ENCODE measurements at places on chromosomes 11 and 22.

- DNase-seq: no peak
These were observed 82.2 kb downstream of the FLI1 start for GRCh38 chr11:128776069-128776423.

DNA sequence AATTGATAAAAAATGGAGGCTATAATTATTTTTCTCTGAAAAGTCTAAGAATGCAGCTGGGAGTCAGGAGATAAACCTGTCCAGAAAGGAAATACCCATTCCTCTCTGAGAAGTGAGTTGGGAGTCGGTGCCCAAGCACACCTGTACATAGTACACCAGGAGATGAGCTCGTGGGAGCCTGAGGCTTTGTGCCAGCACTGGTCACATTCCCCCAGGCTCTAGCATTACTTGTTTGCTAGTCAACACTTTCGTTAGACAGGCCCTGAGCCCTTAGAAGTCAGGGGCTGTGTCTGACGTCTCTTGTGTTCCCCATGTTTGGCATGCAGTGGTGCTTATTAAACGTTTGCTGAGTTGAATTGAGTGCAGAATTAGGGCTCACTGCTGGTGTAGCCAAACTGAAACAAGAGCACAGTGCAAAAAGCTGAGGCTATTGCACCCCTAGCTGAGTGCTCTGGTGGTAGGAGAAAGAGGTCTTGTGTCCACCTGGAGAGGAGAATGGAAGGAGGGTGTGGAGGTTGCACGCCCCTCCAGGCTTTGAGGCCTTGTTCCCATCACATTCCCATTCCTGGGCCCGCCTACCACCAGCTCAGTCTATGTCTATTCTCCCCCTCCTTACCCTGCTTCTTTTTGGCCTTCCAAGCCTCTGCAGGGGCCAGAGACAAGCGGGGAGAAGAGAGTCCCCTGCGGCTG, 6.8 kb downstream of the ROBO4 start:
- DNase-seq: no peak

GRCh38 chr11:46508360-46508759, 85.5 kb downstream of the AMBRA1 start:
- DNase-seq: no peak

DNA sequence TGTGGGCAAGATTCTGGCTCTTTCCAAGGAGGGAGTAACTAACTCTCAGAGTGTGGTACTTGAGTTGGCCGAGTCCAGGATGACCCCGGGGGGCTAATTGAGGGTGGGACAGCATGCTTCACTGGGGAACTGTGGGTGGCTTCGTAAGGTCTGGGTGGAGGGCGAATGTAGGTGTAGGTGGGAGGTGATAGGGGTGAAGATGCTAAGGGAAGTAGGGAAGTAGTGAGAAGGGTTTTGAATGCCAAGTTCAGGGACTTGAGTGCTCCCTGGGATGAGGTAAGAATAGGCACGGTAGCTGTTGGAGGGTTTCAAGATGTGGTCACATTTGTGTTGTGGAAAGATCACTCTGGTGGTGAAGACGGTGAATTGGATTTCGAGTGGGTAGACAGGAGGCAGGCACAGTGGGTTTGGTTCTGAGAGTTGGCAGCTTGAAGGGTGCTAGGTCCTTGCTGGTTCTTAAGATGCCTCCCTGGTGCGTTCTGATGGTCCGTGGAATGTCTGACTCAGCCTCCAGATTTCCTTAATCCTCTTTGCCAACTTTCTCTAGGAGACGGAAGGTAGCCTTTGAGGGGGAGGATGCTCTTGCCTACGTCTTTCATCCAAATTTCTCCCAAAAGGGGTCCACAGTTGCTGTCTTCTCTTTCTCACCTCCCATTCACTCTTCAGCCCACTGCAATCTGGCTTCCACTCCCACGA, 2.5 kb upstream of the DNAL4 start:
- DNase-seq: no peak

DNA sequence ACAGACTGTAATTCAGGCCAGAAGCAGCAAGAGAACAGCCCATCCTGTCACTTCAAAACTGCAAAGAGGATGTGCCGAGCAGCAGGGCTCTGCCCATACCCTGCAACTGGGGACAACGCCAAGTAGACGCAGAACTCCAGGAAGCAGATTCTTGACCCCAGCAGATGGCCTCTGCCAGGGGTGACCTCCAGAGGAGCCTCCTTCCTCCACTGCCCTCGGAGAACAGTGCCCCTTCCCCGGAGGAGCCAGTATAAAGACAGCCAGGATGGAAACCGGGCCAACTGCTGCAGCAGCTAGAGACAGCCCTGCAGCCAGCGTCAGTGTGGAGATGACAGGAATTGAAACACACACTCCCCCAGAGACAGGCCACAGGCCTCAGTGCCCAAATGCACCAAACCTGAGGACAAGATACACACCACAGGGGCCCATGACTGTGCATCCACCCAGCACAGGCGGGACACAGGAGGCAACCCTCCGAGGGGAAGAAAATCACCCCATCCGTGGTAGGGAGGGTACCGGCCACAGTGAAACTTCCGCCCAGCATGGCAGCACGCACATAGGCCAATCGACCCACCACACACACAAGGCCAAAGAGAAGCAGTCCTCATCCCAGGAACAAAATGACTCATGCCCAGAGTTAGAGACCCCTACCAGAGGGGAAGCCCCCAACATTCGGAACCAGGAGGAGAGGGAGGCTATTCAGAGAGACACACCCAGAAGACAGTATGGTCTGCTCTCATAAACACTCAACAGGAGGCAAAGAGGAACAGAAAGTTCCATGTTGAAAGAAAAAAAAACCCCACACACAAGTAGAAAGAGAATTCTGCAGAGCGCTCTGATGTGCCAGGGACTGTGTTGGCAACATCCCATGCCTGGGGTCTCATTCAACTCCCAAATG, 5.6 kb downstream of the AHNAK start:
- DNase-seq: no peak

DNA sequence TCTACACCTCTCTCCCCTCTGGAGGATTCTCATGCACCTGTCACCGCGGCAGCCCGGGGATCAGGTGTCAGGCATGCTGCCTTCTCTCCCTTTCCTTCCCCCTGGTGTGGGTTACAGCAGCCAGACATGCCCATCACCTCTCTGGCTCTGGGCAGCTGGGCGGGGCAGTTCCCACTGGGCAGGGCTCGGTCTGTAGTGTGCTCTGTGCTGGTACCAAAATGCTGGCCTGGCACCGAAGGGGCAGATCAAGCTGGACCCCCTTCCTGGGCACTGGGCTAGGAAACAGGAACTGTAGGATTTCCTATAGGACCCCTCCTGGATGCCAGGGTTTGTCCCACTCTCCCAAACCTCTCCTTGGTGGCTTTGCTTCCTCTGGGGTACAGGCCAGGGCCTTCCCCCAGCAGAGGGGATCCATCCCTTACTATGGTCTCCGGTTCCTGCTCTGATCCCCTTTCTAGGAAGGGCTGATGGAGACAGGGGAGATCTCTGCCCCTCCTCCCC, 821 bp downstream of the GAL3ST1 start:
- no peak for DNase-seq

DNA sequence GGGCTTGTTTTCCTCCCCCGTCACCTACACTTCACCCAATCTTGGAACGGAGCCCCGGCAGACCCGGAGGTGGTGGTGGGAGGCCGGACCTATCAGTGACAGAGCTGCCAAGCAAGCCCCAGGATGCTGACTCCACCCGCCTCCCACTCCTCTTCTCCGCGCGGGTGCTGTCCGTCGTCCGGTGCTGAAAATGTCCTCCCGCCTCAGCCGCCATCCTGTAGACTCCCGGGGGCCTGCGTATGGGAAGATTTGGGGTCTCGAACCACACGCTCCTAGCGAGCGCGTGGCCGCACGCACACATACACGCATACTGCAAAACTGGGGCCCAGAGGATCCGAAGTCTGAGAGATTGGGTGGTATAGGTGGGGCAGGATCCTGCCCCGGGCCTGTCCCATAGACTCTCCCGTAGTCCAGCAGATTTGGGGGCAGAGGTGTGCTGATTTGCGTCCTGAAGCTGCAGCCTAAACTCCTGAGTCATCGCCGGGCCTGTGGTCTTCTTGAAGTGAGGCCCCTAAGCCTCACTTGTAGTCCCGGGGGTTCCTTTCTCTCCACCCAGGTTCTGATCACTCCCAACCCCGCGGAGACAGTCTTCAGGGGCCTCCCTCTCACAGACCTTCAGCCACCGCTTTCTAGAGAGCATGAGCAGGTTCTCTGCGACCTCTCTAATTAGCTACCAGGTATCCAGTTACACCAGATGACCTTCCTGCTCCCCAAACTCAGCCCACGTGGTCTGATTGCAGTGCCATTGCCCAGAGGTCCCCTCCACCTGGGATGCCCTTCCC, 796 bp upstream of the YIF1A start:
- DNase-seq: peak; percentile 68

DNA sequence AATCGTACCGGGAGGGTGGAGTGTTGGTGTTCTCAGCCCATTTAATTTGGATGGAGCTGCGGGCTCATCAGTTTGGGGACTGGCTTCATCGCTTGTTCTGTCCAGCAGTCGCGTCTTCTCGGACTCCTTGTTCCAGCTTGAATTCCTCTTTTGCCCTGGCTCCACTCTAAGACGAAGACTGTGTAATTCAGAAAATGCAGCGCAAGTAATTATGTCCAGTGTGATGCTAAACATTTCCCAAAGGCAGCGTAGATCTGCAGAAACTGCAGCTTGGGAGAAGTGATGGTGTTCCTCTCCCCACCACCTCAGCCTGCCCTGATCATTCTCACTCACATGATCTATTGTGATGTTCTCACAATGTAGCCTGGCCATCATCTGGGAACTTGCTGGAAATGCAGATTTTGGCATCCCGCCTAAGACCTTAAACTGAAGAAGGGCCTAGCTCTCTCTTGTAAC, 666 bp downstream of the SLC25A18 start:
- no peak for DNase-seq

GRCh38 chr11:84549217-84549616, 1077.9 kb downstream of the DLG2 start:
- no peak for DNase-seq

- no peak for DNase-seq
These were observed 24.7 kb upstream of the AKIP1 start for GRCh38 chr11:8886322-8886721.

DNA sequence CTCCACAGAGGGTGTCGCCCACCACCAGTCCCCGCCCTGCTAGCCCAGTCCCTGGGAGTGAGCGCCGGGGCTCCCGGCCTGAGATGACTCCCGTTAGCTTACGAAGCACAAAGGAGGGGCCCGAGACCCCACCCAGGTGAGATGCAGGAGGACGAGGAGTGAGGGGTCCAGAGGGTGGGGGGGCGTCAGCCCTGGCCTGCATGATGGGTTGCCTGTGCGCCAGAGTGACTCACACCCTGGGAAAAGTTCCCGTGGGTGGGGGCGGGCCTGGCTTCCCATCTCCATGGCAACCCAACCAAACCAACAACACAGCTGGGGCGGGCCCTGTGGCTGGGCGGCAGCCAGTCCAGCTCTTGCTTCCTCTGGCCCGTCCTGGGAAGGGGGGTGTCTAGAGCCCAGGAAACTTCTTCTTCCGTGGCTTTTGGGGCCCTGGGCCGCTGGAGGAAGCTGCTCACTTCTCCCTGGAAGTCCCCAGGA, 4.5 kb downstream of the GAS2L1 start:
- DNase-seq: peak; percentile 22

DNA sequence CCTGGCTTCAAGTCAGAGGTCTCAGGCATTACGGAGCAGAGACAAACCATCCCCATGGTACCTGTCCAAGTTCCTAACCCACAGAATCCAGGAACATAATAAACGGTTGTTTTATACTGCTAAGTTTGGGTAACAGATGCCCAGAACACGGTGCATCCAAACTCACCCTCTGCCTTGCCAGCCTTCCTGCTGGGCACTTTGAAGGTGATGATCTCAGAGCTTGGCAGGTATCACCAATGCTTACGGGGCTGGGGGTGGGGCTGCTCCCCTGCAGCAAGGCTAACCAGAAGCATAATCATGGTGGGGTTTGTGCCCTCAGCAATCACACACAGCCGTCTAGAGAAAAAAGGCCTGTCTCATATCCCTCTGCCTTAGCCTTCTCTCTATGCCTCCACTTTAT, 27.1 kb downstream of the DKK3 start:
- no peak for DNase-seq

- no peak for DNase-seq
These were observed 14.9 kb upstream of the ELFN2 start for GRCh38 chr22:37442135-37442534.

DNA sequence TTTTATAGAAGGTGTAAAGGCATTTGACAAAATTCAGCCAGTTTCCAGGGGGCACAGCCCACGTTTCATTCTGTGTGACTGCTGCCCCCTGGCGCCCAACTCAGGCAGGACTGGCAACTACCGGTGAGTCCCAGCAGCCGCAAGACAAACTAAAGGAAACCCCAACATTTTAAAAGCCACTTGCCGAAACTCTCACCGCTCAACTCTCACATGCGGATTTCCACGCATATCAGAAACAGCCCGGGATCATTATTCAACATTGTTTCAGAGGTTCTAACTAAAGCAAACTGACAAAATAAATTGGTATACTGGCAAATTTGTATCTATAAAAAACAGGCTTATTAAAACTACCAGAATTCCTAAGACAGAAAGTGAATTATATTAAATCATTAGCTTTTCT, 48.2 kb downstream of the MORC2 start:
- peak; percentile 63 for DNase-seq

DNA sequence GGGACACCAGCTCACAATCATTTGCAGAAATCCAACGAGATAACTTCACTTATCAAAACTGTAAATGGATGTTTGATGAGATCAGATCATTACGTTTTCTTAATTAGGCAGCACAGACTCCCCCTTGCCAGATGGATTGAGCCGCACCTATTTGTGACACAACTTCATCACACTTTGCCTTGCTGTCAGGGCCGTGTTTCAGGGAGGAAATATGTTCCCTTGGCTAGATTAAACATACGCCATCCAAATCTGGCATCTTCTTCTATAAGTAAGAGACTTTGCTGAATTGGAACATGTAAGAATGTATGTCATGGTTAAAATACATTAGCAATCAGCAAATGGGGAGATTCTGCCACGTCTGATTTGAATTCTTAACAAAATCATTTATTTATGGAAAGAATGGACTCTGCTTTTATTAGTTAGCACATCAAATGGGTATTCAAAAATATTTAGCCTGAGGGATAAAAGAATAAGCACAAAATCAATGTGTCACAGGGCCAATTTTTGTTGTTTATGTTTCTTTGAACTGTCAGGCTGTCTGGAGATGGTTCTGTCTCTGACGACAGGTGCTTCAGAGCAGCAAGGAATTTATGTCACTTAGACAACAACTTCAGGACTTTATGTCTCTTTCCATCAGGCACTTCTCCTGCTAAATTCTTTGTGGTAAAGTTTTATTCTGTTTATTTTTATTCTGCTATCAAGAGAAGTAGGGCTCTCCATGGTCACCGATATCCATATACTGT, 326.1 kb upstream of the NCAM1 start:
- no peak for DNase-seq

GRCh38 chr22:25759825-25760231, 17.8 kb downstream of the MYO18B start:
- DNase-seq: no peak

DNA sequence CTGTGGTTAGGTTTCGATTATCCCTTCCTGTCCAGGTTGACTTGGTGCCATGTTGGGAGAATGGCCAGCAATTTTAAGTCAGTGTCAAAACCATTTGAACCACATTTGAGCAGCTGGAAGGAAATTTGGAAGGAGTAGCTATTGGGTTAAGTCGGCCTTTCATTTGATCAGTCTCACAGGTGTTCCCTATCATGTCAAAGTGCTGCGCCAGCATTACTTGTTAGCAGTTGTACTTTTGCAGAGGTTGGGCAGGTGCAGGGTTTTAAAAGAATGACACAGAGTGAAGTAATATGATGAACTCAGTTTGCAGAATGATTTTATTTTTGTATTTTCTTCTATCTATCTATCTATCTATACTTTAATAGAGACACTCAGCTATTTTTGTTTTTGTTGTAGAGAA, 6.4 kb upstream of the TYMP start:
- no peak for DNase-seq

- DNase-seq: no peak
These were observed 1.2 kb upstream of the MMP10 start for GRCh38 chr11:102781676-102782075.

GRCh38 chr11:127994736-127995135, 592.6 kb downstream of the ETS1 start:
- no peak for DNase-seq
